T-helper 1 cell (primary cell): ENCODE measurements at places on chromosomes 4 and X.

DNA sequence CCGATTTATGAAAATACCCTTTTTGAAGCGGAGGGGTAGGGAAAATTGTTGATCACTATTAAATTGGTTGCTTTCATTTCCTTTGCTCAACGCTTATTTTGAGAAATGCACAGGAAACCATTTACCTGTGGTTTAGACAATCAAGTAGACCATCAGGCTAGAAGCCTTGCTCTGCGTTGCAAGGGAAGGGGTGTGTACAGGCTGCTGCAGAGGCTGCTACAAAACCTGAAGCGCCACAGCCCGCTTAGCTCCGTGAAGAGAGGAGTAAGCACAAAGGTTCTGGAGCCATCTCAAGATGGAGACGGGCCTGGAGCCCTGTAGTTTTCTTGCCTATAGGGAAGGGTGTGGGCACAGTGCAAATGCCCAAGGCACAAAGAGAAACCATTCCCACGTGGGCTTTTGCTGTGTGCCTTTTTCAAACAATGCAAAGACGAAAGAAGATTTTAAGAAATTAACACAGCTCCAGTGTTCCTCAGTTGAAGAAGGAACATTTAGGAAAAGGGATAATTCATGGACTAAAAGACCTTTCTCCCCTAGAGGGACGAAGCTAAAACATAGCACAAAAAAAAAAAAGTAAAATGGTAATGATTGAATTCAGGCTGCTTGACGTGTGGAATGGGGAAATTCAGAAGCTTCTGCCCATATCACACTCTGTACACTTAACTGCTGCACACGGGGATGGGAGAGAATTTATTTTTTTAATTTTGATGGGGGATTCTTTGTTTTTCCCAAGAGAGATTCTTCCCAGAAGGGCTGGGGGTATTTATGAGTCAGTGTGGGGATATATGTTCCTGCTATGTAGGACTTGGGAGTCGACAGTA lies 3.5 kb downstream of the TMSB4X start:
- peak; percentile 94 for DNase-seq

GRCh38 chr4:96676754-96677435 lies 837.0 kb downstream of the PDHA2 start:
- no peak for DNase-seq

DNA sequence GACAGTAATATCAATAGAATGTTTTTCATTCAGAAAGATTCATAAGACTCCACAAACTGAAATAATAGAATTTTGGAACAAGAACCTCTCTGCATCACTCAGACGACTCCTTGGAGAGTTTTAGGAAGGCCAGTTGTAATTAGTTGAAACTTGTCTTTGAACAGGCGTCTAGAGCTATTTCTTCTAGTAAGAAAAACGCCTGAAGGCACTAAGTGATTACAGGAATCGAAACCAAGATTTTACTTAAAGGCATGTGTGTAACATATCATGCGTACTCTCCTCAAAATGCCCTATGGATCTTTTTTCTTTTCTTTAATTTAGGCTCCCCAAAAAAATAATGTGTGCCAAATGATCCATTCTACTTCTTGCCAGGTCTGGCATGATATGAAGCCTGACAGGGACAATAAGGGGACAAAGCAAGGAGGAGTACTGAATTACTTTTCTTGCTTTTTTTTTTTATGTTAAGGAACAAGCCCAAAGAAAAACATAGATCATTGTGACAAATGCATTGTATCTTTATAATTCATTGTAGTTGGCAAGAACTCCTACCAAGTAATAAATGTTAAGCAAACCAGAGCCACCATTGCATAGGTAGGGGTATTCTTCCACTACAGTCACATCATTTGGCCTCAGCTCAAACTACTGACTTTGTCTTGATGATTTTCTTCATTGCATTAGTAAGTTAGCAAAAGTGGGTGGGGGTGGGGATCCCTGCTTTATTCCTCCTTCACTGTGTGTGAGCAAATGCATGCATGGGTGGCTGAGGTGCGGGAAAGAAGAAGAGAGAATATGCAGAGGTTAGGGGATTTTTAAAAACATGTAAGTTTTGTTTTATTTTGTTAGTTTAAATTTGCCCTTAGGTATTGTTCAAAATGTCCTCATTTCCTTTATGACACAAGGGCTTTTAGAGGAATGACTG lies 79.9 kb upstream of the ATOH1 start:
- no peak for DNase-seq

DNA sequence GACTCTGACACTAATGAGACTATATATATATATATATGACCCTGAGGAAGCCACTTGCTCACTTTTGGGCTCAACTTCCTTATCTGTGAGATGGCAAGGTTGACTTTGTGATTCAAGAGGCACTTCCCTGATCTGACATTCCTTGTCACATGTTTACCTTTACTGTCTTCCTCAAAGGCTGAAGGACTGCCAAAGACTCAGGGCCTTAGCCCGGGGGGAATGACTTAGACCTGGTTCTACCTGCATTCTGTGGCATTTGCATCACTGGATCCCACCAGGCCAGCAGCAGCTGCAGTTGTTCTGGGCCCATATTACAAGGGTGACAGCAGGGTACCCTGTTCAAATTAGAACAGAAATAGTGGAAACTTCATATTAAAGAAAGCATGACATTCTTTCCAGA lies 3.1 kb upstream of the HS6ST2 start:
- DNase-seq = no peak

GRCh38 chr4:151415978-151416377 lies 7.0 kb downstream of the FHIP1A start:
- DNase-seq = no peak

- DNase-seq = peak; percentile 32
Observed at GRCh38 chr4:98261405-98262291, 464 bp downstream of the RAP1GDS1 start.

DNA sequence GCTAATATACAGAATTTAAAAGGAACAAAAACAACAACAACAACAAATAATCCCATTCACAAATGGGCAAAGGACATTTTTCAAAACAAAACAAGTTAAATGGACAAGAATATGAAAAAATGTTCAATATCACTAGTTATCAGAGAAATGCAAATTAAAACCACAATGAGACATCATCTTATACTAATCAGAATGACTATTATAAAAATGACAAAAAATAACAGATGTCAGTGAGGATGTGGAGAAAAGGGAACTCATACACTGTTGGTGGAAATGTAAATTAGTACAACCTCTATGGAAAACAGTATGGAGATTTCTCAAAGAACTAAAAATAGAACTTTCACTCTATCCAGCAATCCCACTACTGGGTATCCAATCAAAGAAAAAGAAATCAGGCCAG lies 92.6 kb downstream of the KIT start:
- no peak for DNase-seq

- no peak for DNase-seq
Observed at GRCh38 chrX:26557691-26558321, 341.8 kb downstream of the MAGEB5 start.

DNA sequence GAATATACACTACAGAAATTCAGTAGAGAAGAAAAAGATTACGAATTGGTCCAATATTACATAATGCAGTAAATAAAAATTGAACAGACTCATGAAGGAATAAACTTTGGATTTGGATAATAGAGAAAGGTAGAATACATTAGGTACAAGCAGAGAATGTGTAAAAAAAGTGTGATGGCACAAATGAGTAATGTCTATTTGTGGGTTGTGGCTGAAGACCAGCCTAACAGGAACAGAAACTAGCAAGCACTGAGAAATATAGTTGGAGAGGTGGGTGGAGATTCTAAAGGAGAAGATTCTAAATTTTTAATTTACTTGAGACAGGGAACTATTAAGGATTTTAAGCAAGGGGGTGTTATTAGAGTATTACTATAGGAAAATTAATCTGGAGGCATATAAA lies 15.2 kb upstream of the CLOCK start:
- DNase-seq = no peak

GRCh38 chr4:89324671-89325070 lies 17.1 kb upstream of the GPRIN3 start:
- DNase-seq = no peak

DNA sequence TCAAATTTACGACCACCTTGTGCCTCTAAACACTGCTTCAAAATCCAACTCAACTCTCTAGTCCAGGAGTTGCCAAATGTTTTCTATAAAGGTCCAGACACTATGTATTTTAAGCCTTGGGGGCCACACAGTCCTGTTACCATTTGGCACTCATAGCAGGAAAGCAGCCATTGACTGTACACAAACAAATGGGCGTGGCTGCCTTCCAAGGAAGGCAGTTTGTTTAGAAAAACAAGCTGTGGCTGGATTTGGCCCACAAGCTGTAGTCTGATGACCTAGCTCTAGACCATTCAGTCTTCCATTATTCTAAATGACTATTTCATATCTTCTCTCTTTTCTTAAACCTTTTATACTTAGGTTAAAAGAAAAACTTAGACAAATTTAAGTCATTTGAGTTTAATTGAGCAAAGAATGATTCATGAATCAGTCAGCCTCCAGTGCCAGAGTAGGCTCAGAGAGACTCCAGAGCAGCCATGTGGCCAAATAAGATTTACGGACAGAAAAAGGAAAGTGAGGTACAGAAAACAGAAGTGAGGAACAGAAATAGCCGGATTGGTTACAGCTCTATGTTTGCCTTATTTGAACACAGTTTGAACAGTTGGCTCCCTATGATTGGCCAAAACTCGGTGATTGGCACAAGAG lies 825.8 kb upstream of the LCORL start:
- DNase-seq = no peak

DNA sequence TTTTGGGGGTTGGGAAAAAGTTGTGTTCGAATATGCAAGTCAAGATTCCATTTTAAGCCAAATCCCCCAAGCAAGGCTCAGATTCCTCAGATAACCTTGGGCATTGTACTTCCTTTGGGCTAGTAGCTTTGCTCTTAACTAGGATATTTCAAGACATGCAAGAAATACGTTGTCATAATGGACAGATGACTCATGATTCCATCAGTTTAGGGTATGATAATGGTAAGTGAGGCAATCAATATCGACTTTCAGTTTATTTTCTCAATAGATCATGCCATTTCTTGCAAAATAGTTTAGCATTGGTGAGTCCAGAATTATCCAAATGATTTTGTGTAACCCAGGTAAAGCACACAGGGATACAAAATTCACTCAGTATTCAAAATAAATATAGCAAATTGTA lies 25.4 kb downstream of the CFAP299 start:
- no peak for DNase-seq

GRCh38 chrX:147958291-147958690 lies 22.8 kb upstream of the FMR1NB start:
- DNase-seq = no peak
